CD8-positive, alpha-beta memory T cell (primary cell): ENCODE measurements at places on chromosomes 11 and 22. TPM values are rescaled to one million over a fixed set of nuclear protein-coding genes. Genes with fewer than 3 reads are reported as not detected.

PRG3 gene
- total RNA-seq = not detected

ANGPTL5 gene
- total RNA-seq = not detected

CDHR5 gene
- not detected for total RNA-seq

GUCD1 gene
- total RNA-seq = 115 TPM

WNT11 gene
- total RNA-seq = not detected

GLYAT gene
- not detected for total RNA-seq

C11orf42 gene
- total RNA-seq = not detected

MOV10L1 gene
- total RNA-seq = not detected

MYOD1 gene
- not detected for total RNA-seq

TRIM66 gene
- 29.7 TPM for total RNA-seq

GALNT18 gene
- total RNA-seq = 1.3 TPM

NNMT gene
- total RNA-seq = not detected

VSIG2 gene
- total RNA-seq = 0.40 TPM

SLC37A2 gene
- total RNA-seq = 2.0 TPM

SSTR3 gene
- total RNA-seq = 0.24 TPM

TMPRSS13 gene
- 1.5 TPM for total RNA-seq

PANX2 gene
- 1.8 TPM for total RNA-seq

GDPD4 gene
- not detected for total RNA-seq

RAB6A gene
- total RNA-seq = 69.9 TPM

B4GALNT4 gene
- total RNA-seq = 0.81 TPM

CHRDL2 gene
- not detected for total RNA-seq

HPX gene
- 0.27 TPM for total RNA-seq

FLRT1 gene
- total RNA-seq = not detected

SLC22A6 gene
- not detected for total RNA-seq

OR8K1 gene
- total RNA-seq = not detected

MS4A4A gene
- total RNA-seq = not detected

TIMM10B gene
- 46.3 TPM for total RNA-seq

MISFA gene
- total RNA-seq = 0.96 TPM

KDM4E gene
- not detected for total RNA-seq

DDTL gene
- not detected for total RNA-seq

SOX10 gene
- not detected for total RNA-seq

MMP13 gene
- not detected for total RNA-seq

HIPK3 gene
- 49.2 TPM for total RNA-seq

THY1 gene
- total RNA-seq = 0.40 TPM
